ENCODE measurements at places on chromosomes 11 and 22.

- DNase-seq = peak; percentile 73
These were observed 24.4 kb upstream of the A4GALT start for GRCh38 chr22:42745118-42745517.

DNA sequence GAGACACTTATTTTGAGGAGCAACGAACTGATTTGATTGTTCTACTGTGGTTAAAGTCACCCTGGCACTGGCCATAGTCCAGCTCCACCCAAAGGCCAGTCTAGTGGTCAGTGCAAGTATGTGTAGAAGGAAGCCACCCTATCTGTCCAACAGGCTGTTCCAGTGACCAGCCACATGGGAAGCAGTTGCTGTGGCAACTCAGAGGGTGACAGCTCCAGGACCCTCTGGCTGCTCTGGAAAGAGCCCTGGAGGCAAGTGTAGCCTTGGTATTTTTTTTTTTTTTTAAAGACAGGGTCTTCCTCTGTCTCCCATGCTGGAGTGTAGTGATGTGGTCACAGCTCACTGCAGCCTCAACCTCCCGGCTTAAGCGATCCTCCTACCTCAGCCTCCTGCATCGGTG is 27.8 kb downstream of the LMO1 start:
- DNase-seq = no peak

DNA sequence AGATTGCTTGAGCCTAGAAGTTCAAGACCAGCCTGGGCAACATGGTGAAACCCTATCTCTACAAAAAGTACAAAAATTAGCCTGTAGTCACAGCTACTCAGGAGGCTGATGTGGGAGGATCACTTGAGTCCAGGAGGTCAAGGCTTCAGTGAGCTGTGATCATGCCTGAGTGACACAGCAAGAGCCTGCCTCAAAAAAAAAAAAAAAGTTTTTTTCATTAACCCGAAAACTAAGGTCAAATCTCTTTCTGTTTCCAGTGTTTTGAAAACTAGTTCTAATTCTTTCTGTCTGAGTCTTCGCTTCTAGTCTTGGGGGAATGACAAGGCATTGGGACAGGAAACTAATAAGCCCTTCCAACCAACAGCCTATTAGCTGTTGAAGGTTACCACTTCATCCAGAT is 57.6 kb downstream of the LIF start:
- no peak for DNase-seq

DNA sequence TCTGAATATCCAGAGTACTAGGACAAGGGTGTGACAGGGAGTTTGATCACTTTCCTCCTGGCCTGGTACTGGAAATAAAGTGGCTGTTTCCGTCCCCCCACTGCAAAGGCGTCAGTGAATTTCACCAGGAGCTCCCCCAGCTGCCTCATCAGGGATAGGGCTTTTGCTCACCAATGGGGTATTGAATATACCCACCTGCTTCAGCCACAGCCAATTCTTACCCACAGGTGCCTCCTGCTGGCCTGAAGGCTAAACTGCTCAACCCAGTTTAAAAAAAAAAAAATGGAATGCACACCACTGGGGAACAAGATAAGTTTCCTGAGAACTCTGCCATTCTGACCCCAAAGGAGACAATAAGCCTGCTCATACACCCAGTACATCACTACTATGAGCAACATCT is 65.3 kb upstream of the MS4A8 start:
- no peak for DNase-seq

DNA sequence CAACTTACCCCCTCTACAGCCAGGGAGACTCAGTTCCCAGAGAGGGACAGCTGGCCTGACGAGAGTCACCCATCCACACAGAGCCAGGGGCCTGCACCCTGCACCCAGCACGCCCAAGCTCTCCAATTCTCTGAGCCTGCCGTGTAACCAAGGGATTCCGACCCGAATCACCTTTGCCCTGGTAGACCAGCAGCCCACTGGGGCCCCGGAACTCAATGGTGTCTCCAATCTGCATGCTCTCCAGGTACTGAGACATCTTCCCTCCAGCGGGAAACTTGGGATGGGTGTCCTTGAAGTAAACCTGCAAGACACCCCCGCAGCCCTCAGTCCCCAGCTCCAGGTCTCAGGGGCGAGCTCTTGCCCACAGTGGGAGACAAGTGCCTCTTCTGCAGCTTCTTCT is 12.4 kb downstream of the ATP5MGL start:
- DNase-seq = no peak

GRCh38 chr11:117815262-117815803 is 9.2 kb downstream of the FXYD2 start:
- no peak for DNase-seq

- DNase-seq = no peak
These were observed 3.4 kb upstream of the NHERF4 start for GRCh38 chr11:119181677-119182412.

DNA sequence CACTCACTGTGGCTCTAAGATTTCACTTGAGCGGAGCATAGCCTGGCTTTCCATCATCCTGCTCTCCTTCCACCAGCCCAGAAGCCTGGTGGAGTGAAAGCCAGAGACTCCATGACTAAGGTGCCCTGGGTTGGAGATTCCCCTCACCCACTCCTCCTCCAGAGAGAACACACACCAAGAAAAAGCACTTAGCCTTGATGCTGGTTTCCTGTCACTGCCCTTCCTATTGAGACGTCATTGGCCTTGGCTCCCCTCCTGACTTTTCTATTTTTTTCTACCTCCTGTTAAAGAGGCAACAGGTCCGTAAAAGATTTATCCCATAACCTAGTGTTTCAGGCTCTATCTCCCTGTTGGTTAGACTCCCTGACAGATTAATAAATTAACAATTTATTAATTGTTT is 38.5 kb upstream of the APLNR start:
- DNase-seq = no peak

DNA sequence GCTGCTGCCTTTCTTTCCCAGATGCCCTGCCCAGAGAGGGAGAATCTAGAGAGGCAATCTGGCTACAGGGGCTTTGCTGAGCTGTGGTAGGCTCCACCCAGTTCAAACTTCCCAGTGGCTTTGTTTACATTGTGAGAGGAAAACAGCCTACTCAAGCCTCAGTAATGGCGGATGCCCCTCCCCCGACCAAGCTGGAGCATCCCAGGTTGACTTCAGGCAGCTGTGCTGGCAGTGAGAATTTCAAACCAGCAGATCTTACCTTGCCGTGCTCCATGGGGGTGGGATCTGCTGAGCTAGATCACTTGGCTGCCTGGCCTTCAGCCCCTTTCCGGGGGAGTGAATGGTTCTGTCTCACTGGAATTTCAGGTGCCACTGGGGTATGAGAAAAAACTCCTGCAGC is 12.2 kb downstream of the BDNF start:
- no peak for DNase-seq

DNA sequence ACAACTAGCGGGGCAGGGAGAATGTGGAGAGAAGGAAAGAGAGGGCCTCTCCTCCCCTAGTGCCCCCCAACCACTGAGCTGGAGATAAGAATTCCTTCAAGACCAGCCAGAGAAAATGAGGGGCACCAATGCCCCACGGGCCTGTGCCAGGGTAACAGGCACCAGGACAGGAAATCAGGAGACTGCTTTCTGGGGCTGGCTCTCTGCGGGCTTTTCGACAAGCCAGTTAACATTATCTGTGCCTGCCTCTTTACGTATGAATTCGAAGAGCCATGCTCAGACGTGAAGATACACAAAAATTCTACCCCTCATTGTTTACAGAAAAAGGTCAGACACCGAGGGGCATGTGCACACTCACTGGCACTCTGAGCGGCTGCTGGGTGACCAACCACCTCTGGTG is 52.1 kb downstream of the MYH9 start:
- no peak for DNase-seq

- no peak for DNase-seq
These were observed 18.3 kb downstream of the PRR5L start for GRCh38 chr11:36314434-36314767.

GRCh38 chr11:111764621-111765020 is 1.6 kb downstream of the PPP2R1B start:
- DNase-seq = peak; percentile 36

DNA sequence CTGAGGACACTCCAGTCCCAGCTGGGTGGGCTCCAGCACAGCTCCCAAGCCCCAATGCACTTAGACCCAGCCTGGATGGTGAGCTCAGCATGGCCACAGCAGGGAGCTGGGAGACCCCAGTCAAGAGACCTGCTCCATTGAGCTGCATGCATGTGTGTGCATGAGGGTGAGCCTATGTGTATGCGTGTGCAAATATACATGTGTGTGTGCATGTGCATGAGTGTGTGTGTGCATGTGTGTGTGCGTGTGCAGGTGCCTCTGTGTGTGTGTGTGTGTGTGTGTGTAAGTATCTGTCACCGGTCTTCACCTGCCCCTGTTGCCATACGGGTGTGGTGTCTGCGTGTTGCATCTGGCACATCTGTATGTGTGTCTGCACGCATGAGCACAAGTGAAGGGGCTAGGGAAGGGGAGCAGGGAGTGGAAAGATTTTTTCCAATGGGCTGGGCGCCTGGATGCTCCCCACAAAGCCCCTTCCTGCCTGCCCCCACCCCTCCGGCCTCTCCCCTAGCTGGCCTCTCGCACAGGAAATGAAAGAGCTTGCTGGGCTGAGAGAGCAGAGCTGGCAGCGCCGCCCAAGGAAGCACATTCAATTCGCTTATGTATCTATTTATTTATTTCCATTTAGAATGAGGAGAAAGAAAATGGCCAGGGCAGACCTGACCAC is 4.1 kb downstream of the TSPAN32 start:
- DNase-seq = no peak

DNA sequence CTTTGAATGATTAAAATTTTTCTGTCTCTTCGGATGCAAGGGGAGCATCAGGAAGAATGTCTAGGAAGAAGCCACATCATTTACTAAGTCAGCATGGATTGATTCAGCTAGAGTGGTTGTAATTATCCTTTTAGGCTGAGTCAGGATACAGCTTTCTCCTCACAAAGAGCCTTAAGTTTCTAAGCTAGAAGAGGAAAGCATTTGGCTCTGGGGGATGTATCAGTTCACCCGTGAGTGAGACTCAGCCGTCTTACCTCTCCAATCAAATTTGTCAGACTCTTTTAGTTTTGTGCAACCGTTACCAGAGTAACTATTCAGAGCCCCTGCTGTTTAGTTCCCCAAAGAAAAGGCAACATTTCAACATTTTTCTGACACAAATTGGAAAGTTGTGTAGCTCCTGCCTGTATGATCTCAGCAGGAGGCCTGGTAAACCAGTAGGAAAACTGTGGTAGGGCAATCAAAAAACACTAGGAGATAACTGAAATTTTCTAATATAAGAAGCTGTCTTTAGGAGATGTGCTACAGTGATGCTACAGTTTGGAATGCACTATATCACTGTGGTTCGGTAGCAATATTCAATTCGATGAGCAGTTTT is 432.4 kb upstream of the LUZP2 start:
- no peak for DNase-seq

- no peak for DNase-seq
These were observed 31.2 kb upstream of the SMIM35 start for GRCh38 chr11:118117790-118118601.

GRCh38 chr11:22405377-22405776 is 67.2 kb downstream of the SLC17A6 start:
- no peak for DNase-seq

DNA sequence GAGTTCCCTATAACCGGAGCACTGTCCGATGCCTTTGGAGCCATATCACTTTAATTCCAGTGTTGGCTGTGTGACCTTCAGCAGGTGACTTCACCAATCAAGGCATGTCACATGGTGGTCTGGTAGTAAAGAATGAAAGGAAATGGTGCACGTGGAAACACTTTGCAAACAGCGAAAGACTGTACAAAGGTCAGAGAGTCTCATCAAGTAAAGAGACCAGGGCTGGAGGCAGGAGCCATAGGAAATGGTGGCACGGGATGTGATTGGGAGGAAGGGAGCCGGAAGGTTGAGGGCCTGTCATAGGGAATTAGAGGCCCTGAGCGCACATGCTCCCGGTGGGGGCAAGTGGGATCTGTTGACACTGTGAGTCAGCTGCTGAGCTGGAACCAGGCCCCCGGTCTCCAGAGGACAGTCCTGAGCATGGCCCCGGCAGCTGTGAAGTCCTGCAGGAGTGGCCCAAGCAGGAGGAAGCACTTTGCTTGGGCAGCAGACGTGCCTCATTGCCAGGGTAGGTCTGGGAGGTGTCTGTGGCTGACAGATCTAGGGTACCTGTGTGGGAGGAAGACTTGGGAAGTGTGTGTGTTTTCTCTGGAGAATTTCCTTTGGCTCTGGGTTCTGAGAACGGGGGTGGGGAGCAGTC is 2.0 kb downstream of the DAGLA start:
- no peak for DNase-seq

DNA sequence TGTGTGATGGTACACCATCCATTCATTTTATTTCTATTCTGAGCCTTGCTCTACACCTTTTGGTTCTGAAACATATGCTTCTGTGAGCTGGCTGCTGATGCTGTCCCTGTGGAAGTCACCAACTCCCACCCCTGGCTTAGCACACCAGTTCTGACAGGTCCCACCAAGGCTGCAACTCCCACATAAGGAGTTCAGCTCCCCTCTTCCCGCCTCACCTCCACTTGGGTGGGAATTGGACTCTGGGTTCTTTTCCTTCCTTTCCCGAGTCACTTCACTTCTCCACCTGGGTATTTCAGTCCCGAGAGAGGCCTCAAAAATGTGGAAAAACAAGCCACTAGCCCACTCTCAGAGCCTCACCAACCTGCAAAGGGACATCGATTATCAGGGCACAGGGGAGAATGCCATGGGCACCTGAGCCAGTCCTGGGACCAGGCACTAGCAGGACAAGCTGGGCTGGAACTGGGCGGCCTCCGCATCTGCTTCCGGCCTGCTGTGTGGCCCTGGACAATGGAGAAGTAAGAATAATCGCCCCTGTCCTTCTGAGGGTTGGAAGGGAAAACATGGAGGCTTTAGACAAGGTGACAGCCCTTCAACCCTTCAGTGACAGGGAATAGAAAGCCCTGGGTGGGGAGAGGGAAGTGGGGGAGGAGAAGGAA is 80.1 kb downstream of the IGLL1 start:
- no peak for DNase-seq

GRCh38 chr22:28562324-28562723 is 117.3 kb downstream of the TTC28 start:
- DNase-seq = no peak

DNA sequence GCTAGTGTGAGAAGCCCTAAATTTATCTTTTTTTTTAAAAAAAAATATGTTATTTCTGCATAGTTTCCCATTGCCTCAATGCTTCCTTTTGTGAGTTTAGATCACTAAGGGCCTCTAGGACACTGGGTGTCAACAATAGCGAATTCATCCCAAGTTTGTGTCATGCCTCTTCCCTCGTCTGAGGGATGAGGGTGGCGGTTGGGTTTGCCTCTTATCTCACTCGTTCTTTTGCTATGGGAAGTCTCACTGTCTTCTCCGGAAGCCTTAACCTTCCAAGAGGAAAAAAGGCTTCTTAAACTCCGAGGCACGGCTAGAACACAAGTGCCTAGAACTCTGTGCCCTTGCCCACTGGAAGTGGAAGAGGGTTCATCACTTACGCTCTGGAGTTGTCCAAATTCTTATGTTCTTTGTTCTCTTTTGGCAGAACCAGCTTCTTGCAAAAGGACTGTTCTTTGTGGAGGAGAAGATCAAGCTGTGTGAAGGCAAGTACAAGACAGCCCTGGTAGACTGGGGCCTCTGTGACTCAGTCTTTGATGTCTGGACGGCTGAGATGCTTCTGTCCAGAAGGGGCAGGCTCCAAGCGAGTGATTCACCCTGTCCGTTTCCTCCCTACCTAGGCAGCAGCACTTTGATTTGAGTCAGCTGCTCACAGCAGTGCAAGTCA is 78.5 kb downstream of the TRAF6 start:
- DNase-seq = peak; percentile 84

GRCh38 chr11:45717526-45717925 is 52.1 kb upstream of the CHST1 start:
- no peak for DNase-seq

GRCh38 chr11:83278351-83278750 is 7.8 kb downstream of the CCDC90B start:
- peak; percentile 51 for DNase-seq

GRCh38 chr11:76327202-76327601 is 53.7 kb downstream of the THAP12 start:
- no peak for DNase-seq

GRCh38 chr11:113189909-113190667 is 124.3 kb upstream of the TTC12 start:
- peak; percentile 91 for DNase-seq

Measured in GM04503 (cell line).